ENCODE measurements at places on chromosomes 5 and 9.

- DNase-seq = peak; percentile 87
These were observed 2.4 kb upstream of the NR4A3 start for GRCh38 chr9:99819123-99819855.

GRCh38 chr9:3238236-3238635 lies 287.6 kb downstream of the RFX3 start:
- DNase-seq = no peak

DNA sequence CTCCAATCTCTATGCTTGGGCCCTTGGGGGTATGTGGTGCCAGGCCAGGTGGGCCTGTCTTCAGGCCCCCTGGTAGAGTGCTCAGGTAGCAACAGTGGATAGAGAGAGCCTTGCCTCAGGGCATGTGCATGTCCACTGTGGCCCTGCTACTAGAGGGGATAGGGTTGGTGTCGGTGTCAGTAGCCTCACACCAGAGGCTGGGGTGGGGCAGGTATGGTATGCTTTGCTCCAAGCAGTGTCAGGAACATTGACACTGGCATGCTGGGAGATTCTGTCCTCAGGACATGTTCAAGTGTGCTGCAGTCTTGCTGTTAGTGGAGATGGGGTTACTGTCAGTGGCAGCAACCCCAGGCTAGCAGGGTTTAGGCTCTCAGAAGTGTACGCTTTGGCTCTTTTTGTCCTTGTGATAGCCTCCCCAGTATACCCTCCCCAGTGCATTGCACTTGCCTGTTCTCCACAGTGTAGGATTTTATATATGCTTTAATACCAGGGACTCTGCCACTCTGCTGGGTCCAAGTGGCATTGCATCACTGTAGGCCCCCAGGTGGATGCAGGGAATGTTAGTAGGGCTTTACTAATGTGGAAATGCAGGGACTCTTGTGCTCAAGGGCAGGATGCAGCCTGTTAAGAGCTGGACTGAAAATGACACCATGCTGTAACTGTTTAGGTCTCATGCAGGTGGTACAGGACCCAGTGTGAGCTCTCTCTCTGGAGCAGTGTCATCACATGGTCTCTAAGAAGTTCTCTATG lies 21.6 kb downstream of the RIC1 start:
- no peak for DNase-seq

- DNase-seq = no peak
These were observed 319.4 kb downstream of the CDH10 start for GRCh38 chr5:24325306-24325832.

DNA sequence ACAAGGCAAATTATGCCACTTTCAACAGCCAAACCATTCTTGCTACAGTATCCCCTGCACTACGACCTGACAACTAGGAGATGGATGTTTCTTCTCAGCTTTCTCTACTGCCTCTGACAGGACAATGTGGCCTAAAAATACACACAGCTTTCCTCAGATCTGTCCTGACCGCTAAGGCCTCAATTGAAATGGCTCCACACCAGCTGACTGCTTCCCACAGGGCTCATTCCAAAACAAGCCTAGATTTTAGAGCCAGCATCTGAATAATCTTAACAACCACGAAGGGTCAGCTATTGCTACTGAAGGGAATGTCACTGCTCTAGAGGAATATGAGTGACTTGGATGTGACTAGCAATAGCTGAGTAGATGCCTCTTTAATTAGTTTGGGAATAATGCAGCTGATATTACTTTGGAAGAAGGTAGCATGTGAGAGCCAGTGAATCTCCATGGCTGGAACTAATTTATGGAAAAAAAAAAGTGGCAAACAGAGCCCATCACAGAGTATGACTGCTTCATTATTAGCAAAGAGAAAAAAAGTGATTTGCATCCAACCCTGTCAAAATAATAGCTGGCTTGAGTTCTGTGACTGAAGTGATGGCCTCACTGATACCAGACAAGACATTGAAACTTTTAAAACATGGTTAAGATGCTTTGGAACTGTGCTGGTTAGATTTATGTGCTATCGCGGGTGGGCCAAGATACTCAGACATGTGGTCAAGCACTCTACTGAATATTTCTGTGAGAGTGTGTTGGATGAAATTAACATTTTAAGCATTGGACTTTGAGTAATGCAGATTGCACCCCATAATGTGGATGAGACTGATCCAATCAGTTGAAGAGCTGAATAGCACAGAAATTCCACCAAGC lies 450.2 kb downstream of the NR2F1-AS1 start:
- DNase-seq = no peak

DNA sequence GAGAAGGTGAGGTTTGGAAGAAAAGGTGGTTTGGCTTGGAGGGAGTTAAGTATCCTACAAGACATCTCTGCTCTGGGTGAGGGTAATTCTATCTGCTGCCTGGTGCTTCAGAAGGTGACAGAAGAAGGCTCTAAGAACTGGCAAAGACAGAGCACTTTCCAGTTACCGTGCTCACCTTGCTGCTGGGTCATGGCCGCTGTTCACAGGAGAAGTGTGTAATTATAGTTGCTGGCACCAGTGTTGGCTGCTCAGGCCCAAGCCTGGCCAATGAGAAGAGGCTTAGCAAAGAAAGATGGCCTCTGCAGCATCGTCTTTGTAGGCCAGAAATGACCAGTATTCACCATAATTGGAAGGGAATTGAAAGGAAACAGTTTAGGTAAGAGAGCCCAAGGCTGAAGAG lies 37.9 kb upstream of the KLF9 start:
- no peak for DNase-seq

DNA sequence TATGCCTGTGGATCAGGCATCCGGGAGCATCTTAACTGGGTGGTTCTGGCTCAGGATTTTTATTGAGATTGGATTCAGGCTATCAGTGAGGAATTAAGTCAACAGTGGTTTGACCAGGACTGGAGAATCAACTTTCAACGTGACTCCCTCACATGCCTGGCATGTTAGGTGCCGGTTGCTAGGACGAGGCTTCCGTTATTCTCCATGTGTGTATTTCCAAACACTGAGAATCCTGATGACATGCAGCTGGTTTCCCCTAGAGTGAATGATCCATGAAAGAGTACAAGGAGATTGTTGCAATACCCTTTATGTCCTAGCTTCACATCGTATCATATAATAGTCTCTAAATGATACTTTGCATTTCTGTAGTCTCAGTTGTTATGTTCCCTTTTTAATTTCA lies 529.2 kb downstream of the ANXA1 start:
- no peak for DNase-seq

DNA sequence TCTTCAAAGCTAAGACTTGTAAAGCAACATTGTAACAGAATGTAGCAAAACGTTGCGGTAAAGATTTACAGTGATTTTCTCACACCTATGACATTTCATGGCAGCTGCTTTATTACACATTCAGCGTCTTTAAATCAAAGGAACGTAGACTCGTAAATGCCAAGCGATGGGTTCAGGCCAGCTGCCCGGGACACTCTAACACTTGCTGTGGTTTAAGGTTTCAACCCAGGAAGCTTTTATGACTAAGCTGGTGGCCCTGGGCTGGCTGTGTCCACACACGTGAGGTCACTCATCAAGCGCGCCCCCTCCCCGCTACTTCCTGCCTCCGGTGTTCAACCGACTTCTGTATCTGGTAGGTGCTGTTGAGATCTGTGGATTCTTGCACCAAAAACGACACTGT lies 2.5 kb downstream of the SLC6A18 start:
- no peak for DNase-seq

GRCh38 chr5:38780316-38780715 lies 65.5 kb upstream of the OSMR start:
- DNase-seq = peak; percentile 16

GRCh38 chr5:84279234-84279633 lies 105.4 kb downstream of the EDIL3 start:
- DNase-seq = no peak

- DNase-seq = no peak
These were observed 89.3 kb upstream of the IL12B start for GRCh38 chr5:159419576-159419975.

DNA sequence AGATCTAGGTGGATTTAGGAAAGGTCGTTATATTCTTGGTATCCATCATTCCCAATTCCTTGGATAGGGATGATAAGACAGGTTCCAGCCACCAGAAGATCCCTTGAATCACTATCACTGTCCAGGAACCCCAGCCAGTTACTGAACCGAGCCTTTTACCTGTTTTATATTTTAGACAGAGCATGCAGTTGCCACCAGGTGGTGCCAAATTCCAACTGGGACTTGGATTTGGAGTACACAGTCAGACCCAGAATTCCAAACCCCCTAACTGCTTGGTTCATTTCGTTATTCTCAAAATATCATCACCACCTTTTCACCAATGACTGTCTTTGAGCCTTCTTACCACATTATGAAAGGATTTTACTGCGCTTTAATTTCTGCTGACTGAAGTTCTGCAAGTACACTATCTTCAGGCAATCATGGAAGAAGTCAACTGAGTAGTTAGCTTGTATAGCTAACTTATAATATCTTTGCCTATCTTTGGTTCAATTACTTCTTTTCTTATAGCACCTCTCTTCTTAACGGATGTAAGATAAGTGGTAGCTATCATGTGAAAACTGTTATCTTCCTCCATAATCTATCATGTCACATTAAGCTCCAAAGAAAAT lies 191.8 kb downstream of the PRR16 start:
- DNase-seq = peak; percentile 21

DNA sequence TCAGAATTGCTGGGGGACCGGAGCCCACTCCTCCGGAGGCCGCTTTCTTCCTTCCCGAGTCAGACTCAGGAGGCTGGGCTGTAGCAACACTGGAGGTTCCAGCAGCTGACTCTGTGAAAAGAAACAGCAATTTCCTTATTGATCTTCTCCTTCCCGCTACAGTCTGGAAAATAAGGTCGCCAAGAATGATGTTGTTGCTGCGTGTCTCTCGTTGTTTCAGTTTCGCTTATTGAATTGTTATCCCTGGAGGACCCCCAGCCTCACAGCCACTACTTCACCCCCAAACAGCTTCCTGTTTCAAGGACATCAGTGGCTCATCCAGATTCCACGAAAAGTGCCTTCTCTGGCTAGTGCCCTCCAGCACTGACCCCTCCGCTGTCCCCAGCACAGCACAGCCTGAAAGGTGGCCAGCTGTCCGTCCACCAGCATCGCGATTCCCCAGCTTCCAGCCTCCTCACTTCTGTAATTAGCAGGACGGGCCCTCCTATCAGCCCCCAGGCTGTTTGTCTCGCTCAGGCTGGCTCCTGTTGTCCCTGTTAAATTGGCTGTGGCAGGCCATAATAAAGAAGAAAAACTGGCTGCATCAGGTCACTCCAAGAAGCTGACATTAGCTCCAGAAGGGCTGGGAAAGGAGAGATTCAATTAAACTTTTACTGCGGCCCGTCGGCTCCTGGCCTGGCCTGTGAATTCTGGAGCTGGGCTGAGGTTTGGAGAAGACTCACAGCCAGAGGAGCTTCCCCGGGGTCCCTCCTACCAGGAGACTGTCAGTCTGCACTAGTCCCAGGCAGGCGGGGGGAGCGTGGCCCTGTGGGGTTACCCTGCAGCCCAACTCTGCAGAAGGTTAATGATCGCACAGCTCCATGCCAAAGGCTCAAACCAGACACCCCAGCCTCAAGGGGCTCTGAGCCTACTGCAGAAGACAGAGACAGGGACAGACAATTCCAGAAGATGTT lies 40.5 kb downstream of the OLFM1 start:
- DNase-seq = no peak

DNA sequence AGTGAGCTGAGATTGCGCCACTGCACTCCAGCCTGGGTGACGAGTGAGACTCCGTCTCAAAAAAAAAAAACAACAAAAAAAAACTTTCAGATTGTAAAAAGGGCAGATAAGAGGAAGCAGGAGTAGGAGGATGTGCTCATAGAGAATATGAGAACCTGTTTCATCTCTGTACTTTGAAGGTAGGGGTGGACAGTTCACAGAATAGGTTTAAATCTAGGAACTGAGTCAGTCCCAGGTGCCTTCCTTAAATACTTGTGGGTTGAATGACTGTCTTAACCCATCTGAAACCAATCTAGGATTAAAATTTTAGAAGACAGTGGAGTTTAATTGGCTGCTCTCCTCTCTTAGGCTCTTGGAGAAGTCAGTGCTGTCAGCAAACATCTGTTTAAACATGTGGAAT lies 12.4 kb downstream of the POLK start:
- no peak for DNase-seq

DNA sequence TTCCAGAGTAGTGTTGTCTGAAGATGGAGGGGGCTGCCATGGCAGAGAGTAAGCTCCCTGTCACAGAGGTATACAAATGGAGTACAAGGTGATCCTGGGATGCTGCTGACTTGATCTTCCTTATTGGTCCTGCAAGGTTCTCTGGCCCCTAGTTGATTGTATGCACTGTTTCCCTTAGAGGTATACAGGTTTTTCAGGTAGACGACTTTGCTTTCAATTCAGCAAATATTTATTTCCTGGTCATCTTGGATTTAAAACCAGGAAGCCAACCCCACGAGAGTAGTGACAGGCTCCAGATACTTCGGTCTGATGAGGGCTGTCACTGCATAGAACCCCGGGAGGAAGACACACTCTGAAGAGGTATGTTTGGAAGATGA lies 16.5 kb upstream of the TRIM14 start:
- DNase-seq = no peak

DNA sequence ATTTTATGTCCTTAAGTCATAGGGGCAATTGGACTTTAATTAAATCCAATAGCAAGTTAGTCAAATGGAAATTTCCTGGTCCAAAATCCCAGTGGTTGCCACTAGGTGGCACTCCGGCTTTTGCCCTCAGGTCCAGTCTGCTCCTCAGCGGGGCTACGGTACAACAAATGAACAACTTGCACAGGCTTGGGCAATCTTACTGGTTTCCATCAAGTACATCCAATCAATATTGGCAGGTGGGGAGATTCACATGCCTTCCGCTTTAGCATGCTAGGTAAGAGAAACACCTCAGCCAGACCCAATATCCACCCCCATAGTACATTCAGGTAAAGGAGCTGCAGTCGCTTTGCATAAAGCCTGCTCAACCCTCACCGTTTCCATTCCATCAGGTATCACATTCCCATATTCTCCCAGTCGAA lies 6.3 kb upstream of the MXD3 start:
- peak; percentile 68 for DNase-seq

DNA sequence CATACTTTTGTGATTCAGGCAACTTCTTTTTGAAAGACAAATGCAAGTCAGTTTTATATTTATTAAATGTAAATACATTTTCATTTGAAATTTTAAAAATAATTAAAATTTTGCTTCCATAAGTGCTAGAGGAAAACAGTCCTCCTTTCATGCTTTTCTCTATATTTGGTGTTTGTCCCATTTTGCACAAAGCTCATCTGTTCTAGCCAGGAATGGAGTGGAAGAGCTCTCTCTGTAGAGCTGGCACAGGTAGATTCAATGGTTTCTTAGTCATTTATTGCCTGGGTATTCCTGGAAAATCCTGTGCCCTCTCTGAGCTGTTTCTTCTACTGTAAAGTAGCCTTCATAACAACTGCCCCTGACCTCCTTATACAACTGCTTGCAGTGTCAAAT lies 267.6 kb upstream of the HAPLN1 start:
- no peak for DNase-seq

DNA sequence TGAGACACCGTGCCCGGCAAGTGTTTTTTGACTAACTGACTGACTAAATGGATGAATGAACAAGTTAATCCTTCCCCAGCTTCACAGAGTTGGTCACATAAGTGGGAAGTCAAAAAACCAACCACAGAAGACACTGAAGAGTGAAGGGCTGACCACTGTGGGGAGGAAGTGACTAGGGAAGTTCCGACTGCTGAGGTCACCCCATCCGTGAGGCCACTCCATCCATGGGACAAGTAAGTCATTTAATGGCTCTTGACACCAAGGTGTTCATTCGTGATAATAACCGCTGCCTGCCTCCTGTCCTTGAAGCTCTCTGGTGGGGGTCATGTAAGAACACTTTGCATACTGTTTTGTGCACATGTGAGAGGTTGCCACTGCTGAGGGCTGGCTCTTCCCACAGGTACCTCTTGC lies 22.2 kb upstream of the CXCL14 start:
- DNase-seq = no peak

Measured in fibroblast of skin of scalp (primary cell).